NCI-H1092 treated with DMSO at 0.1 percent for 48 hours (cell line): ENCODE measurements at places on chromosomes 16 and 17.

GRCh38 chr17:80774643-80775281, 216.9 kb upstream of the CHMP6 start:
- DNase-seq: peak; percentile 72

DNA sequence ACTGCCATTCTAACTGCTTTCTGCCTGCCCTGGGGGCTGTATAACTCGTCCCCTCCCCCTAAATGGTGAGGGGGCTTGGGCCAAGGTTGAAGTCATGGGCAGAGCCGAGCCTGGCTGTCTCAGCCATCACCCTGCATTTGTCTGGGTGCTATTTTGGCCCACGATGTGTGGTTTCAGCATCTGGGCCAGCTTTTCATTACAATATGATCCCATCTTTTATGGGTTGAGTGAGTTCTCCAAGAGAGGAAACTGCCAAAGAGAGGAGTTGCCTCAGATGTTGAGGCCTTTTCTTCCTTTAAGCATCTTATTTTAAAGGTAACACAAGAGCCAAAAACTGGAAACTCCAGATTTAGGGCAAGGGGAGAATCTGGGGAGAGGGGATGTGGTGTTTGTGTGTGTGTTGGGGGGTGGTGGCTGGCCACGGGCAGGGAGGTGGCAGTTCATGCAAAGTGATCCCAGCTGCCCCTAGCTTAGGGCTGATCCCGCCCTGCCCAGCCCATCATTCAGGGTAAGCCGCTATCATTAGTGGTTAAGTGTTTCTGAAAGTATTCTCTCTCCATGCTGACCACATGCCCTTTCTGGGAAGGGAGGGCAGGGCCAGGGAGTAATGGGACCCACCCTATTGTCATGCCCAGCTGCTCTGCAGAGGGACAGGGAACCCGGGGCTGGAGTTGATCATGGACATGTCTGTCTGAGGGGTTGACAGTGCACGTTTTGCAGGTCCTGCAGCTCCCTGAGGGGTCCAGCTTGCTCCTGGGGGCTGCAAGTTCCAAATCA, 83.2 kb upstream of the CLEC18A start:
- no peak for DNase-seq

GRCh38 chr17:70478902-70479301, 309.6 kb downstream of the KCNJ2 start:
- DNase-seq: no peak

DNA sequence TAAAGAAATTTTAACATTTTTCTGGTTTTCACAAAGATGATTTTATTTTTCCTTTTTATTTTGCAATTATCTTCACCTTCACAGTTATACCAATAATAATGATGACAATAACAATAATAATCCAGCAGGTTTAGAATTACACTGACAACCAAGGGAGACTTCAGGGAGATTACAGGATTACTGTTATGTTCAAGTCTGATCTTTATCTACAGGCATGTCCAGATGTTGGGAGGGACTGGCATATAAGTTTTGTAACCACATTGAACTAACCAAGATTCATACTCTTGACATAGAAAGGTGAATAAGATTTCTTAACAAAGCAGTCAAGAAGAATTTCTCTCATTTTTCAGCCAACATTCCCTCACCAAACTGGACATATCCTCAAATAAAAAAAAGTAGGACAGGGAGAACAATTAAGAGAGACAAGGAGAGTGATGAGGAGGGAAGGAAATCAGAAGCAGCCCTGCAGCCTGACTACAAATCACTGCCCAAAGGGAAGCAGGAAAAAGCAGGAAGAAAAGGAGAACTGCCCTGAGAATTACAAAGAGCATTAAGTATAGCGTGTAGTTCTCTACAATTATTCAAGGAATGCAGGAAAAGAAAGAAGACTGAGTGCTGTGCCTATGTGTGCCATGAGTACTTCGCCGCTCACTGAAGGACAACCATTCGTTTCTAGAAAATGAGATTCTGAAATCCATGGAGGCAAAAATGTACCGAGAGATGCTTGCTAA, 155.7 kb upstream of the C17orf78 start:
- no peak for DNase-seq

DNA sequence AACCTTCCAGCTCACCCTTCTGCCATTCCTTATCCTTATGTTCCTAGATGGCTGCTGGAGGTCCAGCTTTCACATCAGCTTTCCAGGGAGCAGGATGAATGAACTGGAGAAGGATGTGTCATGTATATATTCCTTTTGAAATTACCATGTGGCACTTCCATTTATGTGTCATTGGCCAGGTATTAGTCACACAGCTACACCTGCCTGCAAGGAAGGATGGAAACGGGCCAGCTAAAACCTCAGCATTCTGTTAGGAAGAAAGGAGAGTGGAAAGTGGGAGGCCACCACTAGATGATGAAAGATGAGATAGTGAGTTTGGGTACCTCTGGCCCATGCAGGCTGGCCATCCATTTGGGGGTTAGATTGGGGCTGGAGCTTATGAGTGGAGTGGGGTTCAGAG, 67.5 kb downstream of the KSR1 start:
- DNase-seq: no peak
